ENCODE measurements at places on chromosomes 4 and X. TPM values are rescaled to one million over a fixed set of nuclear protein-coding genes. Genes with fewer than 3 reads are reported as not detected.

The GAGE12J gene
- not detected for total RNA-seq

- no peak overlapping the region for H3K4me3 ChIP-seq
- no peak overlapping the region for H3K27ac ChIP-seq
- H3K4me1 ChIP-seq: no peaks in the 10 kb centered on the region
- no peaks in the 10 kb centered on the region for H3K36me3 ChIP-seq
- DNase-seq: no peak
Observed at GRCh38 chr4:101122019-101122418, 225.3 kb downstream of the PPP3CA start.

DNA sequence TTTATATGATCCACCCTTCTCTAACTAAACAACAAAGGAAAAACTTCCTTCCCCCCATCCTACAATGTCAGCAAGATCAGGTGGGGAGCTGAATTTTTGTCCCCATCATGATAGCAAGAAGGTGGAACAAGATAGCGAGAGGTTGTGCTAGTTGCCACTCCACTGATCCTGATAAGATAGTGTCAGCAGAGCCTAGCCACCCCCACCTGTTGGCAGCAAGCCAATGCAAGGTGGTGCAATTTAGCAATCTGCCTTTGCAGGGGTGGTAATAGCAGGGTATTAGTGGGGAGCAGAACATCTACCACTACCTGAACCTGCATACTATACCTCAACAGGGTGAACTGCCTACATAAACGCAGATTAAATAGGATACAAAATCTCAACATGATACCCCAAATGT is 80.2 kb upstream of the MAMLD1 start:
- H3K27ac ChIP-seq: no peak overlapping the region
- H3K4me1 ChIP-seq: no peaks in the 10 kb centered on the region
- H3K4me3 ChIP-seq: no peak overlapping the region
- H3K27me3 ChIP-seq: no peaks in the 10 kb centered on the region
- no peaks in the 10 kb centered on the region for H3K36me3 ChIP-seq

DNA sequence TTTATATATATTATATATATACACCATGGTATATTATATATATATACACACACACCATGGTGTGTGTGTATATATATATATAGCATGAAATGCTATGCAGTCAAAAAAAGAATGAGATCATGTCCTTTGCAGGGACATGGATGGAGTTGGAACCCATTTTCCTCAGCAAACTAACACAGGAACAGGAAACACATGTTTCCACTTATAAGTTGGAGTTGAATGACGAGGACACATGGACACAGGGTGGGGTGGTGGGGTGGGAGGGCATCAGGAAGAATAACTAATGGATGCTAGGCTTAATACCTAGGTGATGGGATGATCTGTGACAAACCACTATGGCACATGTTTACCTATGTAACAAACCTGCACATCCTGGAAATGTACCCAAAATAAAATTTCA is 293.6 kb upstream of the NDST3 start:
- DNase-seq: no peak
- no peaks in the 10 kb centered on the region for H3K27me3 ChIP-seq
- H3K4me1 ChIP-seq: no peaks in the 10 kb centered on the region
- no peak overlapping the region for H3K4me3 ChIP-seq

GRCh38 chr4:112328734-112329130 is 31.6 kb downstream of the ALPK1 start:
- H3K4me1 ChIP-seq: peaks cover 13% of the 10 kb centered on the region
- no peak overlapping the region for H3K4me3 ChIP-seq
- H3K27ac ChIP-seq: no peak overlapping the region
- peaks cover 21% of the 10 kb centered on the region for H3K27me3 ChIP-seq
- no peak for DNase-seq

All from mesothelial cell of epicardium (in vitro differentiated cells).